ENCODE measurements at places on chromosomes 12 and 14.

DNA sequence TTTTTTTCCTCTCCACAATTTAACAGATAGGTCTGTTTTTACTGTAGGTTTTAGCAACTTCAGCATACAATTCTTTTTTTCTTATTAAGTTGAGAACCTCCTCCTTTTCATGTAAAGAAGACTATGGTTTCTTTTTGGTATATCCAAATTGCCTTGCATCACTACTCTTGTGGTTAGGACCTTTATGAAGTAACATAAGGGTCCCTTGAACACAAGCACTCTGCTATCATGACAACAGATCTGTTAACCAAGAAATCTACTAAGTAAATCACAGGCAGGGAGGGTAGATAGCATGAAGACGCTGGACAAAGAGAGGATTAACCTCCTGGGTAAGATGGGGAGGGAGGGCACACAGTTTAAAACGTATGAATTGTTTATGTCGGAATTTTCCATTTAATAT is 380.6 kb downstream of the CCDC91 start:
- no peak for DNase-seq
- H3K27ac ChIP-seq: no peak overlapping the region
- H3K4me3 ChIP-seq: no peak overlapping the region
- no peaks in the 10 kb centered on the region for H3K36me3 ChIP-seq
- H3K27me3 ChIP-seq: no peaks in the 10 kb centered on the region
- H3K4me1 ChIP-seq: no peaks in the 10 kb centered on the region

GRCh38 chr12:82176761-82177490 is 181.3 kb downstream of the CCDC59 start:
- no peak overlapping the region for H3K4me3 ChIP-seq
- no peak for DNase-seq
- H3K27me3 ChIP-seq: no peaks in the 10 kb centered on the region
- H3K36me3 ChIP-seq: no peaks in the 10 kb centered on the region
- no peaks in the 10 kb centered on the region for H3K4me1 ChIP-seq
- H3K27ac ChIP-seq: no peak overlapping the region

DNA sequence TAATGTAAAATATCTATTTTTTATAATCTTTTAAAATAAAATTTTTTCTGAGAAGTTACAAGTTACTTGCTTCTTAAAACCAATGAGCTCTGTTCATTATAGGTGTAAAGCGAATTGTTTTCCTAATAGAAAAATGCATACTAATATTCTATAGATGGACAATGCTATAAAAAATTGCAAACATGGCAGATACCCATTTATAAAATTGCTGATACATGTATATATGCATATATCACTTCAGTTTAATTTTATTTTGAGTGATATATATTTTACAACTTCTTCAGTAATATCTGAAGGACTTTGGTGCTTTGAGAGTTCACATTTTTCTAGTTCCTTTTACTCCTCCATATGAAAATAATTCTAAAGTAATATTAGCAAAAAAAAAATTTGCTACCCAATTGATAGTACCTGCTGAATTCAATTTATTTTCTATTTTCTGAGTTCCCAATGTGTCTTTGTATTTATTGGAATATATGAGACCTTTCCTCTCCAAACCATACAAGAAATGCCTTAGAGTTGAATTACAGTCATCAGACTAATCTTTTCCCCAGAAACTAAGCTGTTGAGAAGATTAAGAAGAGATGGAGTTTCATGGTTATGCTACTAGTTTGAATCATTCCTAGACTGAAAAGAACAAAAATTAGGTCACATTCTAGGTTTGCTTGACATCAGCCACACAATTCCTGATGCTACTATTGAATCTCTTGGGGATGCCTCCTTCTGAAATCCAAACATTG is 1937.5 kb upstream of the SEL1L start:
- no peak overlapping the region for H3K4me3 ChIP-seq
- H3K36me3 ChIP-seq: no peaks in the 10 kb centered on the region
- H3K4me1 ChIP-seq: no peaks in the 10 kb centered on the region
- no peaks in the 10 kb centered on the region for H3K27me3 ChIP-seq
- no peak for DNase-seq
- no peak overlapping the region for H3K27ac ChIP-seq

DNA sequence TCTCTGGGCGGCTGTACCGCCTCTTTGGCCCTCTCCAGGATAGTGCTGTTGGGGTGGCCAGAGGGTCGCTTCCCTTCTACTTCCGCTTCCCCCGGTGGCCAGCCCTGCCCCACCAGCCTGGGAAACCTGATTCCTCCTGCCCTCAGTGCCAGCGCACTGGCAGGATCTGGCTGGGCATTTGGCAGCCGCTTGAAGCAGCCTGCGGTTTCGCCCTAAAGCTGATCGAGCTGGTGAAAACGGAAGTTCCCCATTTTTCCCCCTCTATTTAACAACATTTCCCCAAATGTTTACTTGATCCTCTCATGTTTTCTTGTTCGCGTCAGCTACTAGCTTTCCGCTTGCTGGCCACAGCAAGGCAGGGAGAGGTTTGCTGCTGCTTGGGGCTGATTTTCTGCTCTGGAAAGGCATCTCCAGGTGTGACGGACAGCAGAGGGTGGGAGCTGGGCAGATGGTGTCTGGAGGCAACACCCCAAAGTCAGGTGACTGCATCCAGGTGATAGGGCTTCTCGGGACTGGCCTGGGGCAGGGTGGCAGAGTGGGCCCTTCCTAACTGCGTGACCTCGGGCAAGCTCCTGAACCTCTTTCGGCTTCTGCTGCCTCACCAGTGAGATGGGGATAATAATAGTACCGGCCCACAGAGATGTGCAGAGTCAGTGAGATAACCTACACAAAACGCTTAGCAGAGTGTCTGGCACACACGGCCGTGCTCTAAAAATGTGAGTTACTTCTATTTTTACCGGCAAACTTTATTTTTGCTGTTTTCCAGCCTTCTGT is 53.1 kb downstream of the TSPAN9 start:
- no peaks in the 10 kb centered on the region for H3K4me1 ChIP-seq
- peak overlapping the region; percentile 33 for H3K27ac ChIP-seq
- H3K4me3 ChIP-seq: no peak overlapping the region
- no peaks in the 10 kb centered on the region for H3K27me3 ChIP-seq
- DNase-seq: no peak

DNA sequence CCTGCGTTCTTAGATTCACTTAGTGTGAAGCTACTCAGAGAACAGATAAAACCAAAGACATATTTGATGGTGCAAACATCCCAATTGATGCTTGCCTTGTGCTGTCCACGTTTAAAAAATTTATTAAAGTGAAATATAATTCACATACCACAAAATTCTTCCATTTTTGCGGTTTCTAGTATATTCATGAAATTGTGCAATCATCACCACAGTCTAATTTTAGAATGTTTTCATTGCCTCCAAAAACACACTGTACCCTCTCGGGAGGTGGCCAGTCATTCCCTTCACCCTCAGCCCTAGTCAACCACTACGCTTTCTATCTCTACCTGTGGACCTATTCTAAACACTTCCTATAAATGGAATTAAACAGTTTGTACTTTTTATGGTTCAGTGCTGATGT is 1109.2 kb downstream of the FLRT2 start:
- DNase-seq: no peak
- no peaks in the 10 kb centered on the region for H3K4me1 ChIP-seq
- no peak overlapping the region for H3K4me3 ChIP-seq
- no peaks in the 10 kb centered on the region for H3K36me3 ChIP-seq
- H3K27ac ChIP-seq: no peak overlapping the region
- H3K27me3 ChIP-seq: no peaks in the 10 kb centered on the region

DNA sequence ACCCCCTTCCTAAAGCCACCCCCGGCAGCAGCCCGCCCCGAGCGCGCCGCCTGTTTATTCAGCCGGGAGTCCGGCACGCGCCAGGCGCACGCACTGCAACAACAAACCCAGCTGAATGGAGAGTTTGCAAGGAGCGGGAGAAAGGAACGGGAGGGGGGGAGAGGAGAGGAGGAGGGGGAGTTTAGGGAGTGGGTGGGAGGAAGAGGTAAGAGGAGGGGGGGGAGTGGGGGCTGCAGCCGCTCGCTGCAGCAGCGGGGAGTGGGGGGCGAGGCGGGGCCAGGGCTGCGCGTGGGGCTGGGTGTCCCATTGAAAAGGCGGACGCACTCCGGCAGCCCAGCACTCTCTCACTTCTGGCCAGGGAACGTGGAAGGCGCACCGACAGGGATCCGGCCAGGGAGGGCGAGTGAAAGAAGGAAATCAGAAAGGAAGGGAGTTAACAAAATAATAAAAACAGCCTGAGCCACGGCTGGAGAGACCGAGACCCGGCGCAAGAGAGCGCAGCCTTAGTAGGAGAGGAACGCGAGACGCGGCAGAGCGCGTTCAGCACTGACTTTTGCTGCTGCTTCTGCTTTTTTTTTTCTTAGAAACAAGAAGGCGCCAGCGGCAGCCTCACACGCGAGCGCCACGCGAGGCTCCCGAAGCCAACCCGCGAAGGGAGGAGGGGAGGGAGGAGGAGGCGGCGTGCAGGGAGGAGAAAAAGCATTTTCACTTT is at the start of gene ASCL1:
TSS of gene ASCL1 (plus strand) at position 336 of the 712 bp plus-strand sequence. CDS start 571 bp downstream, outside the sequence.
- H3K27me3 ChIP-seq: peaks cover 3% of the 10 kb centered on the region
- peaks cover 5% of the 10 kb centered on the region for H3K4me1 ChIP-seq
- no peak for DNase-seq
- no peak within 1 kb of the TSS for H3K27ac ChIP-seq
- peak within 1 kb of the TSS; percentile 23 for H3K4me3 ChIP-seq

GRCh38 chr14:100203962-100204834 is 34.7 kb upstream of the YY1 start:
- H3K27ac ChIP-seq: peak overlapping the region; percentile 14
- no peak for DNase-seq
- H3K4me3 ChIP-seq: no peak overlapping the region
- H3K36me3 ChIP-seq: no peaks in the 10 kb centered on the region
- H3K27me3 ChIP-seq: no peaks in the 10 kb centered on the region

DNA sequence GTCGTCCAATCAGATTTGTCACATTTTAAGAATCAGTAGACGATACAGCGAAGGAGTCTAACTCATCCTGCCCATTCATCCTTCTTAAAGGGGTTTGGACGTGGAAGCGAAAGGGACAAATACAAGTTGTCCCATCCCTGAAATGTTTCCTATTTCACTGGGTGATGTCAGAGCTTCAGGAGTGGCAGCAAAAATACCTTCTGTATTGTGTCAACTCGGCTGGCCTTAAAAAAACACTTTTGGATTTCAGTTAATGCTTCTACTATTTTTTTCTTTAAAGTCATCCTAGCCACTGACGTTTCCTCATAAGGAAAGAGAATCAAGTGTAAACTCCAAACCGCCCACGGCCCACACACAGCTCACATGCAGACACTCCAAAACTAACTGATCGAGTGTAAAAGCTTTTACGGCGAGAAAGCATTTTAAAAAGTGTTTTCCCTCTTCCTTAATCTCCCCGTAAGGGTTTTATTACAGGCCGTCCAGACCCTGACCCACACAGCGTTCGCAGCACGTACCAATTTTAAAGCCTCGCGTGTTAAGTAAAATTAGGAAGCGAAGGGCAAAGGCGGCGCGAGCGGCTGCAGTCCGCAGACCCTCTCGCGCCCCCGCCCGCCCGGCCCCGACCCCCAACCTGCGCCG is 593 bp downstream of the CFL2 start:
- H3K4me1 ChIP-seq: peaks cover 8% of the 10 kb centered on the region
- H3K27ac ChIP-seq: peak overlapping the region; percentile 96
- H3K4me3 ChIP-seq: peak overlapping the region; percentile 71
- no peak for DNase-seq

DNA sequence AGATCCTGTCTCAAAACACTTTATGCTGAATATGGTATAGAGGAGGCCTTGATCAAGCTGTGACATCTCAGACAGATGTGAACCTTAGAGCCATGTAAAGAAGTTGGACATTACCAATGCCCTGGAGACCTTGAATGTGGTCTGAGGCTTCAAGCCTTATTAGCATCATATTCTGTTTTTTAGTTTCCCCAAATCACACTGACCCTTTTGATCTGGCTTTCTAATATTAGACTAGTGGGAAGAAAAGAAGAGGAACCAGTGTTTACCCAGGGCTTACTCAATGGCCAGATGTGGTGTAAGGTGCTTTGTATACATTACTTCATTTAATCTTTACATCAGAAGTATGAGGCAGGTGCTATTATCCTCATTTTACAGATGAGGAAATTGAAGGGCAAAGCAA is 10.6 kb upstream of the TBPL2 start:
- DNase-seq: no peak
- H3K4me3 ChIP-seq: no peak overlapping the region
- H3K27ac ChIP-seq: no peak overlapping the region

GRCh38 chr14:102795060-102795925 is 18.0 kb downstream of the TRAF3 start:
- H3K4me3 ChIP-seq: no peak overlapping the region
- peak overlapping the region; percentile 72 for H3K27ac ChIP-seq
- H3K27me3 ChIP-seq: no peaks in the 10 kb centered on the region

DNA sequence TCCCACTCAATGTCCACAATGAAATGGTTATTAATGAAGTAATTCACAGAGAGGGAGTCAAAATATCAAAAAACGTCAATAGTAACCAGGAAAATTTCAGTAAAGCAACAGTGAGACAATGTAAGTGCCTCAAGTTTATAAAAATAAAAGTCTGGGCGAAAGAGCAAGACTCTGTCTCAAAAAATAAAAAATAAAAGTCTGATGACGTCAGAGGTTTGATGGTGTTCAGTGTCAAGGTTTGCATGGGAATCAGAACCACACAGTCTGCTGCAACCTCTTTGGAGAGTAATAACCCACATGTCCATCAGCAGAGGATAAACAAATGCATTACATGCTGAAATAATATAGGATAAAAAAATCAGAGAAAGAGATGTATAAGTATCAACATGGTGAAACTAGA is 152.4 kb downstream of the ASCL1 start:
- no peaks in the 10 kb centered on the region for H3K4me1 ChIP-seq
- DNase-seq: no peak
- no peaks in the 10 kb centered on the region for H3K27me3 ChIP-seq
- no peaks in the 10 kb centered on the region for H3K36me3 ChIP-seq

GRCh38 chr12:21913823-21914222 is 27.4 kb downstream of the ABCC9 start:
- no peaks in the 10 kb centered on the region for H3K4me1 ChIP-seq
- no peak overlapping the region for H3K4me3 ChIP-seq
- H3K27ac ChIP-seq: no peak overlapping the region
- H3K27me3 ChIP-seq: no peaks in the 10 kb centered on the region

- H3K4me3 ChIP-seq: no peak overlapping the region
- no peaks in the 10 kb centered on the region for H3K27me3 ChIP-seq
- H3K36me3 ChIP-seq: no peaks in the 10 kb centered on the region
- DNase-seq: peak; percentile 78
- H3K4me1 ChIP-seq: no peaks in the 10 kb centered on the region
These were observed 2.6 kb upstream of the KLRK1 start for GRCh38 chr12:10392394-10392930.

GRCh38 chr14:65195042-65195719 is 92.9 kb upstream of the MAX start:
- no peaks in the 10 kb centered on the region for H3K36me3 ChIP-seq
- H3K27me3 ChIP-seq: no peaks in the 10 kb centered on the region
- H3K27ac ChIP-seq: no peak overlapping the region
- H3K4me3 ChIP-seq: no peak overlapping the region
- DNase-seq: no peak
- no peaks in the 10 kb centered on the region for H3K4me1 ChIP-seq

DNA sequence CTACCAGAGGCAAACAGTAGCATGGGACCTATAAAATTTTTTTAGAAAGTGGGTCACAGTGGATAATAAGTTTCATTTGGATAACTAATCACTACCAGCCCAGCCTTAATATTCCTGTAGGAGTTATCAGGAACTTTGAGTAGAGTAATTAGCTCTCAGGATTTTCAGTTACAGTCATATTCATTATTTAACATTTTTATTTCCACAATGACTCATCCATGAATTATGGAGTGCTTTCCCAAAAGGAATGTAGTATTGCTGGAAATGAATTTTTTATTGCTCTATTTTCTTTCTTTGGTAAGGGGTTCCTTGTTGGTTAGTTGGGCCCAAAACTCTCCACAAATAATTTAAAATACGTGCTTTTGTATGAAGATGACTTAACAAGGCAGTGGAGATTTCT is 53.7 kb downstream of the ERC1 start:
- no peak overlapping the region for H3K27ac ChIP-seq
- H3K4me3 ChIP-seq: no peak overlapping the region

Measured in breast epithelium (tissue), 4 donors.